ENCODE measurements at places on chromosomes 7 and 10. TPM values are rescaled to one million over a fixed set of nuclear protein-coding genes. Genes with fewer than 3 reads are reported as not detected.

GRCh38 chr10:79293841-79294581 lies 53.3 kb upstream of the PPIF start:
- no peak for DNase-seq

DNA sequence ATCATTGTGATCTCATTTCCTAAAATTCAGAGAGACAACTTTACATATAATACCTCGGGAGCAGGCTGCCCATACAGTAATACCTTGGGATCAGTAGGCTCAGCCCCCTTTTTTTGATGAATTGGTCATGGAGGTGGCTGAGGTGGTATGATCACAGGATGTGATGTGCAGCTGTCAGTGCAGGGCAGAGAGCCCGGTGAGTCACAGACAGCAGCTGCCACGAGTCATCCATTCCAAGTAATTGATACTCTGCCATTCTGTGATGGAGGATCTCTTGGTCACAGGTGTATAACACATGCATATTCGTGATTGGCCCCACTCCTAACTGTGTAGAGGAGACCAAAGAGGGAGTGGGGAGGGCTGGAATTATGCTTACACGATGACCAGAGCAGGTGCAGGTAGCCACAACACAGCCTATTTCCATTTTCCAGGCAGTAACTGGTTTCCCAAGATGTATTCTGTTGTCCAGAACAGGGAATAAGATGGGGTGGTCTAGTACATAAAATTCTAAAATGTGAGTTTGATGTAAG lies 14.1 kb downstream of the NRCAM start:
- DNase-seq = peak; percentile 42

DNA sequence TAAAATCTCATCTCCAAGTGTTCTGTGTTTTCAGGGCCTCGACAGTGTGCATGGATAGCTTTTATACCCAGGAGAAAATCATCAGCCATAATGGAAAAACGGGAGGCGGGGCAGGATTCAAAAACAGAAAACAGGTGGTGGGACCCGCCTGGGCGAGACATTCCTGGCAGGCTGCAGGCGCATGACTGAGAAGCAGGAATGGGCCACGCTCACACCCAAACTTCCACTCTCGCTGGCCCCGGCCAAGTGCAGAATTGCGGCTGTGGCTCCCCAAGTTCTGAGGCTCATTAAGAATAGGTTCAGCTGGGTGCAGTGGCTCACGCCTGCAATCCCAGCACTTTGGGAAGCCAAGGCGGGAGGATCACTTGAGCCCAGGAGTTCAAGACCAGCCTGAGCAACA lies 60.6 kb downstream of the C10orf143 start:
- no peak for DNase-seq

GRCh38 chr7:44762300-44762699 lies 13.7 kb downstream of the ZMIZ2 start:
- no peak for DNase-seq

- peak; percentile 19 for DNase-seq
Measured at GRCh38 chr7:20651960-20652544, 36.6 kb downstream of the ABCB5 start.

- peak; percentile 51 for DNase-seq
Measured at GRCh38 chr7:79692015-79692414, 238.5 kb upstream of the MAGI2 start.

DNA sequence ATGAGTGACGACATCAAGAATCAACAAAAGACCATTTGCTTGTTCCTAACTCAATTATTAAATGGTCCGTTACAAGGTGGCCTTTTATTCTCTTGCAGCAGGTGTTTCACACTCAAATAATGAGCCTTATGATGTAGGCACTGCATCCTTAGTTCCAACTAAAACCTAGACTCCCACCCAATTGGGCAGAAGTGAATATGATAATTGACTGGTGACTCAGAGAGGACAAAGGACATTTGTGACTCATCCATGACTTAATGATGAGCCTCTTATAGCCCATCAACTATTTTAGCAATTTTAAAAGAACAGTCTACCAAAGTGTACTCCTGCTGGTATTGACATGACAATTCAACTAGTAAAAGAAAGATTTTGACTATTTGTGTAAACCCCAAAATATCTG lies 1027.8 kb upstream of the PHF14 start:
- peak; percentile 5 for DNase-seq

DNA sequence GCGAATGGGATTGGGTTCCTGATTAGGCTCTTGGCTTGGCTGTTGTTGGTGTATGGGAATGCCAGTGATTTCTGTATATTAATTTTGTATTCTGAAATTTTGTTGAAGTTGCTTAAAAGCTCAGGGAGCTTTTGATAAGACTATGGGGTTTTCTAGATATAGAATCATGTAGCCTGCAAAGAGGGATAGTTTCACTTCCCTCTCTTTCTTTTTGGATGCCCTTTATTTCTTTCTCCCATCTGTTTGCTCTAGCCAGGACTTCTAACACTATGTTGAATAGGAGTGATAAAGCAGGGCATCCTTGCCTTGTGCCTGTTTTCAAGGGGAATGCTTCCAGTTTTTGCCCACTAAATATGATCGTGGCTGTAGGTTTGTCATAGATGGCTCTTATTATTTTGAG lies 40.4 kb upstream of the MPP7 start:
- DNase-seq = no peak

- DNase-seq = no peak
Measured at GRCh38 chr7:151018421-151019129, 5.7 kb downstream of the ATG9B start.

DNA sequence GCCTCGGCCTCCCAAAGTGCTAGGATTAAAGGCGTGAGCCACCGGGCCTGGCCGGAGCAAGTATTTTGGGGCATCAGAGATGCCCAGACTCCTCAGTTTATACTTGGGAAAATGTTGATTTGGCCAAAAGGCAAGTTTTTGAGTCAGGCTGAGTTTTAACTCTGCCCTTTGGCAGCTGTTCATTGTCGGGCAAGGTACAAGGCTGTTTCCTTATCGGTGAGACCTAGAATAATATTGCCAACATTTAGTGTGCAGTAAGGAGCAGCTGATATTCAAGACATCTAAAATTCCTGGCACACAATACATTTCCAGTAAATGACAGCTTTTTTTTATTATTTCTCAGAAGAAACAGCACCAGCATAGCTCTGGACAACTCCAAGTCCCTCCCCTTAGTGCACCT lies 147.6 kb upstream of the C7orf33 start:
- DNase-seq = no peak

- DNase-seq = no peak
Measured at GRCh38 chr10:100319707-100320402, 10.2 kb downstream of the PKD2L1 start.

DNA sequence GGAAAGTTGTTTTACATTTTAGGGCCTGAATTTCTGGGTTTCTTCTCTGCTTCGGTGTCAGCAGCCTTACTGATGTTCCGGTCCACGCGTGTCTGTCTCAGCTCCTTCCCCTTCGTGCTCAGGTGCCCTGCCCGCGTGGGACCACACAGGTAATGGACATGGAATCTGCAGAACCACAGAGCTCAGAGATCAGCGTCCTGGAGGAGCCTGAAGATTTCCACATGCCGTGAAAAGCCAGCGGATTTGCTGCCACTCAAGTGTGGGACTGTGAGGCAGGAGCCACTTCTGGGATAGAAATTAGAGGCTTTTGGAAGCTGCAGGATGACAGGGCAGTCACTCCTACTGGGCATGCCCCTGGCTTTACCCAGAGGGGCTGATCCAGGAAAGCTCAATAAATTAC lies 666.1 kb upstream of the FOXK1 start:
- no peak for DNase-seq

The EPDR1 gene
- 305 TPM for total RNA-seq

The INSYN2A gene
- not detected for total RNA-seq

The TMUB1 gene
- total RNA-seq = 67.2 TPM

The SLC26A4 gene
- not detected for total RNA-seq

The CAMK1D gene
- 11.7 TPM for total RNA-seq

Measured in Caki2 (cell line).